ENCODE measurements at places on chromosomes 2 and 18.
A peak's percentile ranks its signal among the peaks of the same experiment; 100 is the strongest.

DNA sequence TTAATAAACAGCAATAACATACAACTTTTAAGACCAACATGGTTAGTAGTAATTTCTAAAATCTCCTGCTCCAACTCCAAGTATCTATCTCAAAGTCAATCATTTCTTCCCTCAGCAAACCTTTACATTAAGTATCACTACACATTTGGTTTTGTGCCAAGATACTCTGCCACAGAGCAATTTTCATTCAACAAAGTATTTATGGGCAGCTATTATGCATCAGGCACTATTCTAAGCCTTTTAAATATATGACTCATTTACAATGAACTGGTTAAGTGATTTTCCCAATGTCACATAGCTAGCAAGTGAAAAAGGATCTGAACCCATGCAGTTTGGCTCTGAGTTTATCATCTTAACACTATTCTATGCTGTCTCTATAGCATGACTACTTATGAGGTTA is 264.3 kb downstream of the NOL4 start:
- DNase-seq, result no peak

GRCh38 chr2:169776252-169776761 is 22.4 kb upstream of the SSB start:
- DNase-seq, result no peak

GRCh38 chr2:13819896-13820295 is 812.6 kb upstream of the LRATD1 start:
- DNase-seq, result no peak

DNA sequence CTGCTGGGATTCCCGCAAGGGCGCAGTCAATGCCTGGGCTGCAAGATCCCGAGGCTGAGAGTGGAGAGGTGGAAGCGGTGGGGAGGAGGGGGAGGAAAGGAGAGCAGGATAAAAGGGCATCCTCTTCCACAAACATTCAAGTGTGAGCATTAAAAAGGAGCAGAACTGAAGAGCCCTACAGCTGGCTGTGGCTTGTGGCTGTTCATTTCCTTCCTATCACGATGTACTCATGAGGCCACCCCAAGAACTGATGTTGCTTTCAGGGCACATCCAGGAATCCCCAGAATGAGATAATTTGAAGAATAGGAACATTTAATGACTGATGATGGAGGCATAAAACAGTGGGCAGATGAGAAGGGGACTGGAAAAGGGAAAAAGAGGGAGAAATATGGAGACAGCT is 230.8 kb upstream of the SMIM21 start:
- DNase-seq, result no peak

- DNase-seq, result no peak
Observed at GRCh38 chr2:2879071-2879470, 498.5 kb downstream of the EIPR1 start.

DNA sequence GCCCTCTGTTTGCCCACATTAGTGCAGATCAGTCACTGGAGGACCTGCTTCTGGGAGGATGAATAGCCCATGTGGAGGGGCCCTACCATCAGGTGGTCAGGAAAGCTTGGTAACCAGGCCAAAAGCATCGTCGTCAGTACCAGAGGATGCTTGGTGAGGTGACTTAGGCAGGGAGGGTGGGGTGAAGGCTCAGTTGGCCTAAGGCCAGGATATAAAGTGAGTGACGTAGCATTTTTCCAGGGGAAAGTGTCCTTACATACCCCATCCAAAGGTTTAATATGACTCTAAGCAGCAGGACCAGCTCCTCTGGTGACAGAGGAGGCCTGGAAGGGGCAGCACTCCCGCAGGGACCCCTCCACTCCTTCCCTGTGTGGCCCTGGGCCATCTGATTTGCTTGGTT is 27.7 kb upstream of the DNMT3A start:
- DNase-seq, result no peak

DNA sequence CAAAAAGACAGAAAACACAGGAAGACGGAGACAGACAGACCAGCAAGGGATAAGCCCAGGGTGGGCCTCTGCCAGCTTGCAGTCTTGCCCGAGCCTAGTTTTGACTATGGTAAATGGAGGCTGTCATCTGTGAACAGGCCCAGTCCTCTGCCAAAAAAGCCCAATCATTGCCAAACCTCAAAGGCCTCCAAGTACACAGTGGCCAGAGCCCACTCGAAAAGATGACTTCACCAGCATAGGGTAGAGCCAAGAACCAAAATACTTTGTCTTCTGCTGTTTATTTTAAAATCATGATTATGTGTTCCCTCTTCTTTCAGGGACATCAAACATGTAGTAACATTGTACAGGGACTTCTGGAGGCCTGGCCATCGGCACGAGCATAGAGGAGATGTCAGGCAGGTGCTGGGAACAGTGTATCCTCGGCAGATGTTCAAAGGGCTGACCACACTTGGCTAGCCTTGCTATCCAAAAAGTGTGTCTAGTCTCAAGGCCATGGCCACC is 66.0 kb downstream of the TTC32 start:
- DNase-seq, result no peak

DNA sequence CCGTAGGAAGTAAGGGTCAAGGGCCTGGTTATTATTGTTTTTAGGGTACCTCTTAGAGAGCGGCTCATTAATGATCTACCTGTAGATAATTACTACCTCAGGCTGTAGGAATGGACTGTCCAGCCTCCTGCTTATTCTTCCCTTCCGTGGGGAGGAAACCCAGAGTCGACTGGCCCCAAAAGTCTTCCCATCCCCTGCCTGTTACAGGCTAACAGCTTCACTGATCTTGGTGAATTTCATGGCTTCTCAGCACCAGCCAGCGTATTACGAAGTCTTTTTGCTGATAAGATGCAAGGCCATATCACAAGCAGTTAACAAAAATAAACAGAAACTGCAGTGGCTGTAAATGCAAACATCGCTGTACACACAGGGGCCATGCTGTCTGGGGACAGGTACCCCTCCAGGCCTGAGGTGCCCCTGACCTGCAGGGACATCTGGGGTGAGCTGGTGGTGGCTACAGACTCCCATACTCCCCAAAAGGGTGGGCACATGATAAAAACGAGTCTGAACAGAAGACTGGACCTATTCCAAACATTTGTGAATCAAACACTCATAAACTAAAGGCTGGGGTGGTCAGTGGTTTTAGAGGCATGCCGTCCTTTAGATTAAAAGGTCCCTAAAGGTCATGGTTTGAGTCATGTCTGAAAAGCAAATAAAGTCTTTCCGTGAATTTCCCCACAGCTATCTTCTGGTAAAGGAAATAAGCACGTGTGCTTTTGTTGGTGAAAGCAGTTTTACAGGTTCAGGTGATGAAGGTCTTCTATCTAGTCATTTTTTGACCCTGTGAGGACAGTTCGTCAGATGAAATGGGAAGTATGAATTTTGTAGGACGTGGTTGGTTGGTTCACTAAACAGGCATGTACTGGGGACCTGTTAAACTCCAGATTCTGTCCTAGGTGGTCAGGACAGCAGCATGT is 36.7 kb downstream of the TTC39C start:
- no peak for DNase-seq

GRCh38 chr2:125874564-125874963 is 781.4 kb upstream of the GYPC start:
- DNase-seq, result no peak

DNA sequence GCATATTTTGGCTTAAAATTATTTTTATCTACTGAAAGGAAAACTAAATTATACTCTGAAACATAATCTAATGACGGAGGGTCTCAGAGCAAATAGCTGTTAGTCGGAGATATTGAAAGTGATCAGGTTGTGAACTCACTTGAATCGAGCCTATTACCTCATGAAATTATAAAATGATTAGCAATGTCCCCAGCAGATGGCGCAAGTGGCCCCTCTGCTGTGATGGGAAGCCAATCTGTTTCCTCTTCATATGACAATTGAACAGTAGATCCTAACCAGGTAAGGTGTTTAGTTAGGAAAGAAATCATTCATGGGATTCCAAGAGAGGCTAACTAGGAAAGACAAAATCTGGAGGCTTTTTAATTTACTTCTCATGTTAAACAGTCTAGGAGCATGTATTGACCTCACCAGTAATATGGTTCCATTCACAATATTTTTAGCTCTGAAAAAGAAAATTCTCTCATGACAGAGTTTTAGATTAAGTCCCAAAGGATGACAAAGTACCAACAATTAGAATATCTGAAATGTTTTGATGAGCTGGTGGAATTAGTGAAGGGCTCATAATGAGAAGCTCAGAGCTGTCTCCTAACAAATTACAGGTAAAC is 29.9 kb upstream of the MPPE1 start:
- peak; percentile 44 for DNase-seq

DNA sequence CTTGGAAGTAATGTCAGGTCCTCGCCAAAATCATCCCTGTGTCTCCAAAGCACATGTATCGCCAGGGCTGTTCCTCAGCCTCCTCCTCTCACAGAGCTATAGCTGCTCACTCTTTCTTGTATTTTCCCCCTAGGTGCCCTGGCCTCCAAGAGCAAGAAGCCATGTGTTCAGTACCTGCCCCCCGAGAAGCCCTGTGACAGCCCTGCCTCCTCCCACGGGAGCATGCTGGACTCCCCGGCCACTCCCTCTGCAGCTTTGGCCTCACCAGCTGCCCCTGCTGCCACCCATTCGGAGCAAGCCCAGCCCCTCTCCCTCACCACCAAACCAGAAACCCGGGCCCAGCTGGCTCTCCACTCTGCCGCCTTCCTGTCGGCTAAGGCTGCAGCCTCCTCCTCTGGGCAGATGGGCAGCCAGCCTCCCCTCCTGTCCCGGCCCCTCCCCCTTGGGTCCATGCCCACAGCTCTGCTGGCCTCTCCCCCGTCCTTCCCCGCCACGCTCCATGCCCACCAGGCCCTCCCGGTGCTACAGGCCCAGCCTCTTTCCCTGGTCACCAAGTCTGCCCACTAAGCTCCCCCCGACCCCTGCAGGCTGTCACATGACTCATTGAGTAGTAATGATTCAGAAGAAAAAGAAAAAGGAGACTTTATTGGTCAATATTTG is 18.8 kb downstream of the TGOLN2 start:
- no peak for DNase-seq

GRCh38 chr2:223863491-223863890 is 26.1 kb upstream of the AP1S3 start:
- no peak for DNase-seq

DNA sequence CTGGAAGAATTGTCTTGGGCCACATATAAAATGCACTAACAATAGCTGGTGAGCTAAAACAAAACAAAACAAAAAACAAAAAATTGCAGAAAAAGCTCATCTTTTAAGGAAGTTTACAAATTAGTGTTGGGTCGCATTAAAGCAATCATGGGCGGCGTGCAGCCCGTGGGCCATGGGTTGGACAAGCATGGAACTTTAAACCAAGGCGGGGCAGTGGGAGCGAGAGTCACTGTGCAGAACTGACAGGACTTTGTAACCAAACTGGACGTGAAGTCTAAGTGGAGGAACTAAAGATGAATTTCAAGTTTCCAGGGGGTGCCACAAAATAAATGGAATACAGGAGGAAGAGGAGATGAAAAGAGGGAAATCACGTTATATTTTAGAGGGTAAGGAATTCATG is 80.7 kb downstream of the PSMG2 start:
- DNase-seq, result no peak

GRCh38 chr2:74221091-74221490 is 22.7 kb downstream of the MTHFD2 start:
- no peak for DNase-seq

DNA sequence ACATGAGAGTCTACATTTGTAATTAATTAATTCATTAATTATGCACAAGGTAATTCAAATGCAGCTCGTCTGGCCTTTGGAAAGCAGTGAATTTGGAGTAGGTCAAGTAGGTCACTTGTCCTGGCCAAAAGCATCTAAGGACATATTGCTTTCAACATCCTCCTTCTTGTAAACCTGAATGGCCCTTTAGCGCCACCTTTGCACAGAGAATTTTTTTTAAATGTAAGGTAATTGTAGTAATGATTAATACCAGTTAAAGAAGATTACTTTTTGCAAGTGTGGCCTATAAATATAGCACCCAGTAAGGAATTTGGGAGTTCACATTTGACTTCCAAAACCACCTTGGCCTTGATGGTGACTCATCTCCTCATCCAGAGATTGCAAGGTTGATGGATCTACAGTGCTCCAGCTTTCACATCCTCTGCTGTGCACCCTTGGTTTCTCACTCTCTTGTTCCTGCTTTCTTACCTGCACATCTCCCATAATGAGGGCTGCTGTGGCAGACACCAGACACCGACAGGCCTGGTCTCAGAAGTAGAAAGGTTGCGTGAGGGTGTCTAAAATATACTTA is 481.7 kb downstream of the TGIF1 start:
- no peak for DNase-seq

- no peak for DNase-seq
Observed at GRCh38 chr2:25551316-25551715, 122.1 kb downstream of the DTNB start.

DNA sequence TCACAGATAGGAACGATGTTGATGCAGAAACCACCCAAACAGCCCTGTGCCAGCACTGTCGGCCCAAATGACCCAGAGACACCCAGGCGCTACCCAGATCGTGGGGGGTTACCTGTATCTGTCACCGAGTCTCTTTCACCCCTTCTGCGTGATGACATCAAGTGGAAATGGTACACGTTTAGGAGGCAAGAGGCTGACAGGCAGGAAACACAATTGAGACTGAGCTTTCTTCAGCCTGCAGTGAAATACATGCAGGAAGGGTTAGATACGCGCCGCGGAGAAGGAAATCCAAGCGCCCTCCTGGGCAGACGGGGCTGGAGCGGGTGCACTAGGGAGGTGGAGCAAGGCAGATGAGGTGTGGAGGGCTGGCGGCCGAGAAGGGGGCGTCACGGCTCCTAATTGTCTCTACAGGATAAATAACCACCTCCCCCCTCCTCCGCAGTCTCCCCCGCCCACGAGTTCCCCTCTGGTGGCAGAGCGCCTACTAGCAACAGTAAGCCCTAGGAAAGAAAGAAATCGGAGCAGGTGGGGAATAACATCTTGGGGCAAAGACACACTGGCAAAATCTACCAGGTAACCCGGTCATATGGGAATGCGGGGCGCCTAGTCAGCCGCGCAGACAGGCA is at the start of gene RNF152:
Gene RNF152 (minus strand): TSS at position 325 of the 626 bp plus-strand sequence. CDS start 76,544 bp downstream, outside the sequence.
- no peak for DNase-seq

- DNase-seq, result no peak
Observed at GRCh38 chr18:36688020-36688965, 140.5 kb downstream of the TPGS2 start.

GRCh38 chr2:2399396-2399795 is 68.3 kb upstream of the MYT1L start:
- DNase-seq, result no peak

GRCh38 chr18:63040788-63041410 is 278.7 kb downstream of the BCL2 start:
- no peak for DNase-seq

GRCh38 chr2:241983571-241984270 is 114.2 kb downstream of the RTP5 start:
- DNase-seq, result no peak

DNA sequence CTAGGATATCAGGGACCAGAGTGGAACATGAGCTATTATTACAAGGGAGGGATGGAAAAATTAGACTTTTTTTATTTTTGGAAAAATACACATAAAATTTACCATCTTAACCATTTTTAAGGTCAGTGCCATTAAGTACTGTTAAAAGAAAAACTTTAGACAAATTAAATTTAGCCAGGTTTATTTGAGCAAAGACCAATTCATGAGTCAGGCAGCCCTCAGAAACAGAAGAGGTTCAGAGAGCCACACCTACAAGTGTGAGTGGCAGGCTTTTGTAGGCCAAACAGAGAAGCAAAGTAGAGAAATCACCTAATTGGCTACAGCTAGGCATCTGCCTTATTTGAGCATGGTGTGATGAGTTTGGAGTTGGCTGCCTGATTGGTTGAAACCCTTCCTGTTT is 301.3 kb upstream of the RAB12 start:
- DNase-seq, result no peak
